ENCODE measurements at places on chromosomes 6 and 20.

DNA sequence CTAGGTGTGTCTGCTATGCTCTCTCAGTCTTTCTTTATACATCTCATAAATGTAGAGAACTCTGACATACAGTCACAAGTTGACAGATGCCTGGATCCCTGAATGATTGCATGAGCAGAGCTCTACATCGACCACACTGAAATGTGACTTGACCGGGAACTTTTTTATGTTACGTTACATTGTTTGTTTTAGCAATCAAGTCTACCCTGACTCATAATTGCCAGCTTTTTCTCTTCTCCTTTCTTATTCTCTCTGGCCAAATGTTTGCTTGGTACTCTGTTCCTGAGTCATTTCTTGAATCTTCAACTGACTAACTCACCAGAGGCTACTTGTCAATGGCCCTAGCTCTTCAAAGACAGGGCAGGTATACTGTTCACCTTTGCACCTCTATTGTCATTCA lies 213.6 kb upstream of the DTNBP1 start:
- no peaks in the 10 kb centered on the region for H3K36me3 ChIP-seq
- H3K4me3 ChIP-seq = no peak overlapping the region
- no peak for DNase-seq
- H3K27me3 ChIP-seq = no peaks in the 10 kb centered on the region

DNA sequence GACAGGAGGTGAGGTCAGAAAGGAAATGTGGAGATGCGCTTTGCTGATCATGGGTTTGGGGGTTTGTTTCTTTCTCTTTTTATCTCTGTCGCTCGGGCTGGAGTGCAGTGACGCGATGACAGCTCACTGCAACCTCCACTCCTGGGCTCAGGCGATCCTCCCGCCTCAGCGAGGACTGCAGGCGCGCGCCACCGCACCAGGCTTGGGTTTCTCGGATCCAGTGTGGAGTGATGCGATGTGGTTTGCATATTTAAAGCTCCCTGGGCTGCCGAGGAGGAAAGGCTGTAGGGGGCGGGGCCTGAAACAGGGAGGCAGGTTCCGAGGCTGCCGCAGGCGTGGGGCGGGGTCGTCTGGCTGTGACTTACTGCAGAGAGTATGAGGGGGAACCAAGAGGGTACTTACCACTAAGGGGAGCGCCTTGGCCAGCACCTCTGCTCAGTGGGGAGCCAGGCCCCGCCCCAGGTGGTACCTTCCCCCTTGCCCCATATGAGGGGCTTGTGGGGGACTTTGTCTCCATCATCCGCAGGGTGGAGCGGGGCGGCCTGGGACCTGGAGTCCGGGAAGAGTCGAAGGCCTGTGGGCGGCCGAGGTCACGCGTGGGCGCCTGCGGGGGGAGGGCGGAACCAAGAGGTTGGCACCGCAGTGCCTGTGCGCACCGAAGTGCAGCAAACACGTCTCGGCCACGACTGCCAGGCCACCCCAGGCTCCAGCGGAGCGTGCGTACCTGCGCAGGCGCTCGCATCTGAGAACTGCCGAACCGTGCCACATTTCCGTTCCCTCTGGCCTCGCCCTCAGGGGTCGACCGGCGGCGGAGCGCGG lies 12.7 kb upstream of the BAK1 start:
- H3K36me3 ChIP-seq = no peaks in the 10 kb centered on the region
- peak; percentile 45 for DNase-seq
- no peaks in the 10 kb centered on the region for H3K27me3 ChIP-seq
- H3K4me3 ChIP-seq = peak overlapping the region; percentile 60

- no peaks in the 10 kb centered on the region for H3K27me3 ChIP-seq
- no peak overlapping the region for H3K4me3 ChIP-seq
- no peaks in the 10 kb centered on the region for H3K4me1 ChIP-seq
- no peaks in the 10 kb centered on the region for H3K36me3 ChIP-seq
- no peak overlapping the region for H3K27ac ChIP-seq
Observed at GRCh38 chr6:119158057-119158848, 79.8 kb upstream of the FAM184A start.

- no peak overlapping the region for H3K27ac ChIP-seq
- no peak for DNase-seq
- H3K4me3 ChIP-seq = no peak overlapping the region
- H3K36me3 ChIP-seq = no peaks in the 10 kb centered on the region
- H3K4me1 ChIP-seq = no peaks in the 10 kb centered on the region
Observed at GRCh38 chr20:38159566-38159956, 5.5 kb downstream of the TGM2 start.

GRCh38 chr6:27406085-27406484 lies 17.5 kb downstream of the ZNF391 start:
- no peak for DNase-seq
- H3K27ac ChIP-seq = no peak overlapping the region
- no peaks in the 10 kb centered on the region for H3K4me1 ChIP-seq
- no peak overlapping the region for H3K4me3 ChIP-seq
- no peaks in the 10 kb centered on the region for H3K36me3 ChIP-seq
- H3K27me3 ChIP-seq = no peaks in the 10 kb centered on the region

GRCh38 chr6:36326356-36326995 lies 10.2 kb downstream of the BNIP5 start:
- no peak overlapping the region for H3K4me3 ChIP-seq
- peaks cover 17% of the 10 kb centered on the region for H3K27me3 ChIP-seq
- H3K27ac ChIP-seq = no peak overlapping the region
- no peaks in the 10 kb centered on the region for H3K36me3 ChIP-seq

DNA sequence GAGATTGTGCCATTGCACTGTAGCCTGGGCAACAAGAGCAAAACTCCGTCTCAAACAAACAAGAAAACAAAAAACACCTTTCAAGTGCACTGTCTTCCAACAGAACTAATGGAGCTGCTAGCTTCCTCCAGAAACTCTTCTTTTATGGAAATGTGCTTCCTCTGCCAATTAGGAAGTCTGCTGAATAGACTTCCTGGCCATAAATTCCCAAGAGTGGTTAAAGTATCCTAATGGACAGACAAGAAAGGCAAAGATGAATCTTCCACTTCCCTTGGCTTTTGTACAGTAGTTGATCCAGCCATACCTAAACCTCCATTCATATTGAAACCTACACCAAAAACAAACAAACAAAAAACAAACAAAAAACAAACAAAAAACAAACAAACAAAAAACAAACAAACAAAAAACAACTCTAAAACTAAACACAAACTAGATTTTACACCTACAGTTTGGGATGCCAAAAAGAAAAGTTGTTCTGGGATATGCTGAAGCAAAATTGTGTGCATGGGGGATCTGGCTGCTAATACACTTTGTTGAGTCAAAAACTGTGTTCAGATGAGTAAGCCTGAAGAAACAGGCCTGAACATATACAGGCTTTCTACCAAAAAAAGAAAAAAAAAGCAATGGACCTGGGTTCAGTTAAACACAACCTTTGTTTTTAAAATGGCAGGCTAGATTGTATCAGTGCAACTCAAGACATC lies 59.8 kb upstream of the CARMIL1 start:
- no peak overlapping the region for H3K4me3 ChIP-seq
- H3K4me1 ChIP-seq = peaks cover 3% of the 10 kb centered on the region
- no peaks in the 10 kb centered on the region for H3K36me3 ChIP-seq
- H3K27me3 ChIP-seq = no peaks in the 10 kb centered on the region

- H3K27me3 ChIP-seq = no peaks in the 10 kb centered on the region
- no peaks in the 10 kb centered on the region for H3K4me1 ChIP-seq
- DNase-seq = no peak
- no peak overlapping the region for H3K27ac ChIP-seq
- H3K4me3 ChIP-seq = no peak overlapping the region
Observed at GRCh38 chr20:25206548-25206947, 11.0 kb downstream of the ENTPD6 start.

- no peaks in the 10 kb centered on the region for H3K27me3 ChIP-seq
- peaks cover 3% of the 10 kb centered on the region for H3K36me3 ChIP-seq
- DNase-seq = no peak
- no peaks in the 10 kb centered on the region for H3K4me1 ChIP-seq
- no peak overlapping the region for H3K27ac ChIP-seq
Observed at GRCh38 chr6:118469468-118469867, 78.6 kb upstream of the PLN start.

GRCh38 chr6:71822625-71823024 lies 63.7 kb upstream of the RIMS1 start:
- H3K36me3 ChIP-seq = no peaks in the 10 kb centered on the region
- no peak for DNase-seq
- no peak overlapping the region for H3K27ac ChIP-seq
- H3K4me1 ChIP-seq = no peaks in the 10 kb centered on the region
- H3K27me3 ChIP-seq = no peaks in the 10 kb centered on the region
- no peak overlapping the region for H3K4me3 ChIP-seq

DNA sequence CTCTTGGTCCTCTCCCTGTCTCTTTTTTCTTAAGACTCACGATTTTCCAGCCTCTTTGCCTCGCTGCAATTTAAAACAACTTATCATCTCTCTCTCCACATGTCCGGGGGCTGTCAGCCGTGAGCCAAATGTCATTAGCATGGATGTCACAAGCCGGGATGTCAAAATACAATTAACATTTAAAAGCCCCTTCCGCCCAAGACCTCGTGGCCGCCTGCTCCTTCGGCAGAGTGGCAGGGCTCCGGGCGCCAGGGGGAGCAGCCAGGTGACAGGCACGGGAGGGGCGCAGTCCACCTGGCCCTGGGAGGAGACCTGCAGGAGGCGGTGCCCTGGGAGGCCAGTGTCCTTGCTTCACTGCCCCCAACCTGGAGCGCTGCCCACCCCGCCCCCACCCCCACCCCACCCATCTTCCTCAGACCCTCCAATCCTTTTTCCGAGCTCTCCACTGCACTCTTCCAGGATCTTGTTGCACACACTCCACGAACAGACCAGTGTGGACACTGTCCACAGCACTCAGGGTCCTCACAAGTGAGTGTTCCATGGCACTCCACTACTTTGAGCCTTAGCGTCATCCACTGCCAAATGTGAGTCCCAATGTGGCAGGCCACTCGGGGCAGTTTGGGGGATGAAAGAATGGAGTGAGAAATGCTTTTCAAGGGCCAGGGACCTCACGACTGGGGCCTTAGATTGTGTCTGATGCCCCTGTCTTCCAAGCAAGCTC lies 5.6 kb upstream of the GRM4 start:
- H3K36me3 ChIP-seq = no peaks in the 10 kb centered on the region
- H3K4me1 ChIP-seq = peaks cover 13% of the 10 kb centered on the region
- H3K4me3 ChIP-seq = no peak overlapping the region
- no peak for DNase-seq

DNA sequence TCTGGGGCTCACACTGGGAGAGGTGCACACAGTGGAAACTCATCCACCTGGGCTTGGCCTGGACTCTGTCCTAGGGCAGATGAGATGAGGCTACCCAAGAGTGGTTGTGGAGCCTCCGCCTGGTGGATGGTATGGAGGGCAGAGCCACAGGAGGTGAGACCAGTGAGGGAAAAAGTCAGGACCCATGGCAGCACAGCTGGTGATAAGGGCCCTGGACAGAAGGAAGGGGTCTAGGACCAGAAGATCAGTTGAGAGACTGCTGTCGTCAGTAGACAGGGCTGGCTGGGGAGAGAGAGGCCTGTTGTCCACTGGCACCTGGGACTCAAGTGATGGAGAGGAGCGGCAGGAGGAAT lies 29.8 kb downstream of the PLCG1 start:
- no peaks in the 10 kb centered on the region for H3K4me1 ChIP-seq
- DNase-seq = no peak
- H3K36me3 ChIP-seq = peaks cover 98% of the 10 kb centered on the region
- no peaks in the 10 kb centered on the region for H3K27me3 ChIP-seq
- H3K4me3 ChIP-seq = no peak overlapping the region
- H3K27ac ChIP-seq = peak overlapping the region; percentile 25

- H3K27ac ChIP-seq = no peak overlapping the region
- no peak overlapping the region for H3K4me3 ChIP-seq
- peaks cover 14% of the 10 kb centered on the region for H3K4me1 ChIP-seq
- H3K36me3 ChIP-seq = no peaks in the 10 kb centered on the region
- DNase-seq = no peak
Observed at GRCh38 chr6:109241199-109241598, 141.1 kb downstream of the CD164 start.

DNA sequence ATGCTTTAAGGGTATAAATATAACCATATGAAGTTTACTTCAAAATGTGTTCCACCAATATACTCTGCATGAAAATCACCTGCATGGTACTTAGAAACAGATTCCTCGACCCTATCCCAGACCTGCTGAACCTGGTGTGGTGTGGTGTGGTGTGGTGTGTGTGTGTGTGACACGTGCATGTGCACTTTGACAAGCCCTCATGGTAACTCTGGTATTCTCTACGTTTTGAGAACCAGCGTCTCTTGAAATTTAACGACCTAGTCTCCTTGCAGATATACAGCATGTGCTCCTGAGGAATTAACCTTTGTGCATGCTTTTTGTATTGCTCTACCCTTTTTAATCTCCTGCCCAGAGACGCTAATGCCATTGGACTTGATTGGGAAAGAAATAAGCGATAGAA lies 29.5 kb downstream of the GGTLC1 start:
- no peaks in the 10 kb centered on the region for H3K4me1 ChIP-seq
- H3K27me3 ChIP-seq = no peaks in the 10 kb centered on the region
- no peak overlapping the region for H3K27ac ChIP-seq
- H3K36me3 ChIP-seq = no peaks in the 10 kb centered on the region
- H3K4me3 ChIP-seq = no peak overlapping the region

DNA sequence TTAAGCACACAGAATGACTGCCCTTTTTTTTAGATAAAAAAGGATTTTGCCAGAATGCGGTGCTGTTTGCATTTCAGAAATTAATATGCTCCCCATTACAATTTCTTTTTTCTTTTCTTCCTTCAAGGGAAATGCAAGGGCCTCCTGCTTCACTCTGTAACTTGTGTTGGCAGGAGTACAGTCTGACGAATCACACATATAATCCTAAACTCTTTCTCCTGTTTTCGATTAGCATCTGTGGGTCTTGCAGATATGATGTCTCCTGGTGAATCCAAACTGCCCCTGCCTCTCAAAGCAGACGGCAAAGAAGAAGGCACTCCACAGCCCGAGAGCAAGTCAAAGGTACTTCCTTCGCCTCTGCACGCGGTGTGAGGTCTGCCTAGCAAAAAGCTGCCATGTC lies 149.5 kb downstream of the TMEM242 start:
- H3K27me3 ChIP-seq = no peaks in the 10 kb centered on the region
- no peak overlapping the region for H3K4me3 ChIP-seq
- DNase-seq = no peak
- no peak overlapping the region for H3K27ac ChIP-seq
- H3K36me3 ChIP-seq = peaks cover 5% of the 10 kb centered on the region

GRCh38 chr6:149904661-149905370 lies 6.9 kb upstream of the RAET1E start:
- no peaks in the 10 kb centered on the region for H3K4me1 ChIP-seq
- no peak overlapping the region for H3K4me3 ChIP-seq
- peaks cover 39% of the 10 kb centered on the region for H3K27me3 ChIP-seq
- no peak for DNase-seq

DNA sequence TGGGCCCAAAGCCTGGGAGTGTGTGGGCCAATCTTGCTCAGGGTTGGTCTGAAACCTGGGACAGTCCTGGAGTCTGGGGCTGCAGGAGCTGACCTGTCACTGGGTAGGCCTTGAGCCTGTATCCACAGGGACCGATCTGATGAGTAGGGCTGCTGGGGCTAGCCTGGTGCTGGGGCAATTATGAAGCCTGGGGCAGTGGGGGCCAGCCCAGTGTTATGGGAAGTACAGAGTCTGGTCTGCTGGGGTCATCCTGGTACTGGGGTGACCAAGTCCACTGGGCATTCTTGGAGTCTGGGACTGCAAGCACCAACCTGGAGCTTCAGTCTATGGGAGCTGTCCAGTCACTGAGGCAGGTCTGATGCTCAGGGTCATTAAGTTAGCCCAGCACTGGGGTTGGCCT lies 20.7 kb downstream of the DEFB115 start:
- H3K36me3 ChIP-seq = no peaks in the 10 kb centered on the region
- DNase-seq = no peak
- H3K4me1 ChIP-seq = no peaks in the 10 kb centered on the region
- no peaks in the 10 kb centered on the region for H3K27me3 ChIP-seq
- H3K27ac ChIP-seq = no peak overlapping the region
- no peak overlapping the region for H3K4me3 ChIP-seq

- no peak overlapping the region for H3K4me3 ChIP-seq
- no peaks in the 10 kb centered on the region for H3K36me3 ChIP-seq
- H3K27ac ChIP-seq = no peak overlapping the region
- DNase-seq = no peak
Observed at GRCh38 chr6:79506251-79506650, 31.0 kb downstream of the LCA5 start.

Measured in T-cell (primary cell).